ENCODE measurements at places on chromosomes 2 and 18.

GRCh38 chr2:177692783-177693269 is 300.3 kb downstream of the AGPS start:
- peak; percentile 32 for DNase-seq

- DNase-seq: no peak
Observed at GRCh38 chr18:79568543-79569205, 110.9 kb upstream of the CTDP1 start.

DNA sequence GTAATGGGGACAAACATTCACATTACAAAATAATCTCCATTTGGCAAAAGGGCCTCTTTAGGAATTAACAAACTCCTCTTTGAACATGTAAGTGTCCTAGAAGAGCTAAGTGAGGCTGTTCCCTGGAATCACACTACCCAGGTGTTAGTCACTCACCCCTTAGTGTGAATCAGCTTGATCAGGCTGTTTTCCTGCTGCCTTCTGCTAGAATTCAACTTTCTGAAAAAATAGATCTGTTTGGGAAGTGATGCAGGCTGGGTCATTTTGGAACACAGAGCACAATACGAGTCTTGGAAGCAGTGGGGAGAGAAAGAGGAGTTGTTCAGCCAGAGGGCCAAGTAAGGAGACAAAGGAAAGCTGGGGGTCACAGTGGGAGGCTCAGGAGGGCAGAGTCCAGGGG is 40.0 kb downstream of the TTC32 start:
- no peak for DNase-seq

GRCh38 chr2:53438100-53438499 is 329.5 kb upstream of the CHAC2 start:
- DNase-seq: no peak

GRCh38 chr2:159226059-159226461 is 60.4 kb downstream of the WDSUB1 start:
- DNase-seq: no peak

DNA sequence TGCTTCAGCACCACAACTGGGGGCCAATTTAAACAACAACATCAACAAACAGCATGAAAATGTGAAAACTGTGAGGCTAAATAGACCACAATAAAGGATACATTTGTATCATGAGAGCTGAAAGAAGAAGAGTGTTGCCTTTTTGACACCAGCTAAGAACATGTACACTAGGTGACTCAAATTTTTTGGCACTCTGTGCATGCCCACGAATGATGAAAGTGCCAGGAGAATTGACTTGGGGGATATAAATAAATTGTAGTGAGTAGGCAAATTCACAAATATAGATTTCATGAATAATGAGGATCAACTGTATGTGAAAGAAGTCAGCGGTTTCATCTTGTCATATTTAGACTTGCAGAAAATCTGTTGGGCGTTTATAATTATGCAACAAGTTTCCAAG is 1388.0 kb upstream of the LRRTM1 start:
- DNase-seq: no peak

- peak; percentile 23 for DNase-seq
Observed at GRCh38 chr2:73907840-73908452, 15.1 kb downstream of the ACTG2 start.

DNA sequence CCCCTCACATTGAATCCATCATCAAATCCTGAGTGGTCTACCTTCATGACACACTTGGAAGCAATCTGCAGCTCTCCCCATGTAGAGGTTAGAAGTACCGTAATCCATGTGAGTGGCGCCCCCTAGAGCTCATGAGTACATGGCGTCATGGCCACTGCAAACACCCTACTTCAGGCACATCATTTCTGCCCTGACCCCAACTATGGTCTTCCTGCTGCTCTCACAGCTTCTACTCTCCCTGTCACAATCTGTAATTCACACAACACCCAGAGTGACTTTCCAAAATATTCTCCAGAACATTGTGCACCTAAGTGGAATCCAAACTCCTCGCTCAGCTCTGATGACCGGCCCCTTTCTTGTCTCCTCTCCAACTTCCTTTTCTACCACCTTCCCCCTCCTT is 141.9 kb downstream of the ANKRD44 start:
- DNase-seq: peak; percentile 75

DNA sequence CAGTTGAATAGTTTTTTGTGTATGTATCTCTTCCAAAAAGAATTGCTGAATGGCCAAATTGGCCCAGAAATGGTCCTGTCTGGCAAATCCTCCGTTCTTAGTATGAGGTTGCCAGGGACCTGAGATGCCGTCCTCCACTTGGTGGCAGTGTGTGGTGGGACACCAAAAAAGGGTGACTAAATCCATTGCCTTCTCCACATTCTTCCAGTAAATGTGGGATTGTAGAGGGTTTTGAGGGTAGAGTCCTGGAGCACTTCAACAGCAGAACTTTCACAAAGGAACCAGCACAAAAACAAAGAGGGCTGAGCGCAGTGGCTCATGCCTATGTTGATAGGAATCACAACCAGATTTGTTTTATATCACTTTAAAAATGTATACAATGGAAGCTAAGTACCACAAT is 199.9 kb downstream of the BCL2 start:
- no peak for DNase-seq

DNA sequence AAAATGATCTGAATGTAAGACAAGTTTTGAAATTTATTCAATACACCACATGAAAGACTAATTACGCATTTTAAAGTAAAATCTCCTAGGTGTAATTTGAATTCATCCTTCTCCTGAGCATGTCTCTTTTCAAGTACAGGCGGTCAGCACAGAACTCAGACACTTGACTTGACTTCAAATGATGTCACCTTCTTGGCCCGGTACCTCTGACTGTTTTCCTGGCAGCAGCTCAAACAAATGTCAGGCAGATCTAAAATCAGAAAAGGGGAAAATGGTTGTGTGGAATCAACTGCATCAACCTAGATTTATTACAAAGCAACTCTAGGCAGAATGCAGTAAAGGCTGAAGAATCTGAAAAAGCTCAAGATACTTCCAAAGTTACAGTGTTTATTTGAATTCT is 11.4 kb upstream of the PROKR1 start:
- no peak for DNase-seq

DNA sequence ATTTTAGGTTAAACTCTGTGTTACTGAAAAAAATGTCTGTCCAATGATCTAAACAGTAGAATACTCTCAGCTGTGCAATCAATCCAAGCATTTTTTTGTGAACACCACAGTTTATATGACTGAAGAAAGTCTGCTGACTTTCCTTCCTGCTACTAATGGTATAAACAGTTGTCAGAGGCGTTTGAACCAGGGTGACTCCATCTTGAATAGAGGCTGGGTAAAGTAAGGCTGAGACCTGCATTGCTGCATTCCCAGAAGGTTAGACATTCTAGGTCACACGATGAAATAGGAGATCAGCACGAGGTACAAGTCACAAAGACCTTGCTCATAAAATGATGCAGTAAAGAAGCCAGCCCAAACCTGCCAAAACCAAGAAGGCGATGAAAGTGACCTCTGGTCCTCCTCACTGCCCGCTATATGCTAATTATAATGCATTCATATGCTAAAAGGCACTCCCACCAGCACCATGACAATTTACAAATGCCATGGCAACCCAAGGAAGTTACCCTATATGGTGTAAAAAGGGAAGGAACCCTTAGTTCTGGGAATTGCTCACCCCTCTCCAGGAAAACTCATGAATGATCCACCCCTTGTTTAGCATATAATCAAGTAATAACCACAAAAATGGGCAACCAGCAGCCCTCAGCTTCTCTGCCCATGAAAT is 31.3 kb downstream of the POU3F3 start:
- DNase-seq: no peak

DNA sequence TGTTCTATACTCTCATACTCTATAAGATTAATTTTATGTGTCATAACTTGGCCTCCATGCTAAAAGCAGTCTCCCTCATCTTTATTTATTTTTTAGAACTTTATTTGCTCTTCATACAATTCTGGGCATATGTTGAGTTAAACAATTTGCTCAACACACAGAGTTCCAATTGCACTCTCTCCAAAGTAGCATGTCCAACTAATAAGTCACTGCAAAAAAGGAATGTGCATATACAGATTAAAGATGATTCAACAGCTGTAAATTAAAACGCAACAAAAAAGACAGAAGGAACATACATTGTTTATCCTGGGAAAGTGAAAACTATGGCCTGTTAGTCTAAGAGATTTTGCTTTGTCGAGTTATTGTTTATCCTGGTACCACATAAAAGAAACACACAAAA is 277.7 kb upstream of the ACVR2A start:
- no peak for DNase-seq

- peak; percentile 41 for DNase-seq
Observed at GRCh38 chr2:71452565-71452964, 796 bp upstream of the DYSF start.

DNA sequence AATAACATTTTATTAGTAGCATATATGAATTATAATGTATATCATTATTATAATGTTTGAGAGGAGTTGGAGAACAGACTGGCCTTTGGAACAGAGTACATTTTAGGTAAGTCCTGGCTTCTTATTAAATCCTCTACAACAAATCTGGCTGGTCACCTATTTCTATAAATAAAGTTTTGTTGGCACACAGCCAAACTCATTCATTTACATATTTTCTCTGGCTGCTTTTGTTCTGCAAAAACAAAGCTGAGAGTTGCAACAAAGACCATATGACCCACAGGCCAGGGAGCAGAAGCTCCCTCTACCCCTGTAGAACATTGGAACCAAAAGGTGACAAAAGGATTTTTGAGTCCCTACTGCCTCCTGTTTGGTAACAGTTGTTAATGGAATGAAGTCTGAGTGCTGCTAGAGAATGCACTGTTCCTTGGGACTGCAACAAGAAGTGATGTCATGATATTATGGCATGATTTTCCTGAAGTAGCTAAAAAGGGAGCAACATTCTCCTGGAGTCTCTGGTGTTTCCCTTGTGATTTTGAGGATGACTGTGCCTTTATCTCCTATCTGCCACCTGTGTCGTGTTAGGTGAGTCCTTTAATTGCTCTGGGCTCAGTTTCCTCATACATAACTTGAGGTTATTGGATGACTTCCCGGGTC is 22.0 kb upstream of the SP9 start:
- DNase-seq: no peak

- DNase-seq: no peak
Observed at GRCh38 chr2:181165199-181165868, 184.9 kb downstream of the UBE2E3 start.

DNA sequence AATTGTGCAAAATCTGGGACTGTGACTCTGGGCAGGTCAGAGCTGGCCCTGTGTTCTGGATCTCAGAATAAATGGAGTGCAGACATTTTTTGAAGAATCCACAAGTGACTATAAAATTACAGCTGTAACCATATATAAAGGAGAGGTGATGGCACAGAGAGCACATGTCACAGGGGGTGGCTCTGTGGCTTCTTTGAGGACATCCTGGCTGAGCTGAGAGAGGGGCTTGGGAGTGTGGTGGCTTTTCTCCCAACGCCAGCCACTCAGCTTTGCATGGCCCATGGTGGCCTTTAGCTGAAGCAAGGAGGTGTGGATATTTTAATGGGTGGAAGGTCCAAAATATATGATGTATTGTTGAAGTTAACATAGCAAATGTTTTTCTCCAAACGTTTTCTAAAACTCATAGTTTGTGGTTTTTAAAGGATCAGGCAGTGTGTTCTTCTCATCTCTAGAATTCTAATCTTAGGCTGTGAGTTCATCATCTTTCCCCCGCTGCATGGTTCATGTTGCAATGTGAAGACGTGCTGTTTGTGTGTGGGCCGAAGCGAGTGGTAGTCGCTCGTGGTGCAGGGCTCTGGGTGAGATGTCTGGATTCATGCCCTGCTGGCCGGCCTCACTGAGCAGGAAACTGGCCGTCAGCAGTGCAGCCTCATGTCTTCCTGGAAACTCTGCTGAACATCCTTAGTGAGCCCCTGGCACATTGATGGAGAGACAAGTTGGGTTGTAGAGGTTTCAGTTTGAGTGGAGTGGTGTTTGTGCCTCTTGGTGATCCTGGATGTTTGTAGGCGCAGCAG is 109.9 kb downstream of the ZNF236 start:
- DNase-seq: peak; percentile 52
